Effector CD4-positive, alpha-beta T cell (primary cell): ENCODE measurements at places on chromosomes 3 and 15.

DNA sequence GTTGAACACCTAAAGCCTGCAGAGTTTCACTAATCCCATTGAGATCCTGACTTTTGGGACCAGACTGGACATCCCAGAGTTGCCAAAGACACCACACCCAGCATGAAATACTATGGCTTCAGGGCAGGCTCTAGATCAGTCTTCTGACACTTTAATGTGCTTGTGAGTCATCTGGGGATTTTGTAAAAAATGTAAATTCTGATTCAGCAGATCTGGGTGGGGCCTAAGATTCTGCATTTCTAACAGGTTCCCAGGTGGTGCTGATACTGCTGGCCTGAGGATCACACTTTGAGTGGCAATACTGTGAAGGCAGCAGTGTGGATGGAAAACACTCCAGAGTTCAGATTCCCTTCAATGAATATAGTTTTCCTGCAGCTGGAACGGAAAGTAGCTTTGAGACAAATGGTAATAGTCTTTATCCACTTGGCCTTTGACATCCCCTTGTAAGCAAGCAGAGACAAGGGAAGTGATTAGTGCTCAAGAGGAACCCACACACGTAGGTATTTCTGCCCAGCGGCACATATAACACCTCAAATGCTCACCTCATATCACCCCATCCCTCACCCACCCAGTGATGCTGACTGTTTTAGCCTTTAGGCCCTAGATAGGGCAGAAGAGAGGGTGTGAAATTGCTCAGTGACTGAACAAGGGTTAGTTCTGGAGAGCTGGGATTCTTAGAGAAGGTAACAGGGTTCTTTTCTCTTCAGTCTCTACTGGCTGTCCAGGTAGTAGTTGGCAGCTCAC lies 51.5 kb upstream of the GSK3B start:
- no peak for DNase-seq

DNA sequence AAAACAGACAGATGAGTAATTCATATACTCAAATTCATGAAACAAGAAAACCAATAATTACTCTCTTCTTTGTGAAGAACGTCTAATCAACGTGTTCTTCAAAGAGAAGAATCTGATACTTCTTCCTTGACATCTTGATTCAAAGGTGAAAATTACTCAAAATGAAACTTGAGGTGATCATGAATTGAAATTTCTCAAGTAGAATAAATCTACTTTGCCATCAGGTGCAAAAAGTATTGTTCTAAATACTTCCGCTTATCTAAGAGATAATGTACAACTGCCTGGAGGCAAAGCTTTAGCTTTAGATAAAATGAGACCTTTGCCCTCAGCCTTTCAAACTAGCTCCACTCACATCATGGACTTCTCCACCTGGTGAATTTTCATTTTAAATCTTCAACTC lies 13.9 kb upstream of the XXYLT1 start:
- no peak for DNase-seq

DNA sequence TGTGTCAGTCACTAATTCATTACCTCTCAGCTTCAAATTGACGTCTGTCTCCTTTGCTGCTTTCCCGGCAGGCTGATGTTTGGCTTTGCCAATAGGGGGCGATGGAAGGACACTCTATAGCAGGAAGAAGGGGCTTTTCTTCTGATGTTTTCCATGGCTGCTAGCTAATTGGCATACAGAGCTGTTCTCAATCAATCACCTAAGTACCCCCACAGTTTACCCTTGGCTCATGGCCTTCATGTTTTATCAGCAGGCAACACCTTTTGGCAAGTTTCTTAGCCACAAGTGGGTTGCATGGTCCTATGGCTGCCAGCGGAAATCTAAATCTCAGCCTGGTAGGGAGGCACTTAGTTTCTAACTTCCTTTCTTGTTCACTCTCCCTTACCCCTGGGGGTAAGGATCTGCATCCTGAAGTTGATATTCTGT lies 45.0 kb downstream of the ESYT3 start:
- DNase-seq, result no peak

DNA sequence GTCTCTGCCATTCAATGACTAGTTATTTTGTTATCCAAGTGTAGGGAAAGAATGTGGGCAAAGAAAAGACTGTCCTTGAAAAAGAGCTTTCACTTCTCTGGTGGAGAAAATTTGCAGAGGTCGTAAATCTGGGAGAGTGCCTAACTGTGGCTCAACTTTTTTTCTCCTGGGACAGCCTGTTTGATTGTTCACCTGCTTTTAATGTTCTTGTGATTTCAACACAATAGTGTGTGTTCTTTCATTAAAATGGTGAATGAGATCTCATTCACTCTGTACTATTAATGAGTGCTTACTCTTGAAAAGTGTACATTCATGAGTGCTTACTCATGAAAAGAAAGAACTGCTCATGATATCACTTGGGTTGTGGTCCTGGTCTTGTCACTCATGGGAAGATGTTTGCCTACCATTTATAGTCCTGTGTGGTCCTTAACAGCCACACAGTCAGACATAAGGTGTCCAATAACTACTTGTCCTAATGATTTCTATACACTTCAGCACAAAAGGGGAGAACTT lies 567.3 kb downstream of the GRM7 start:
- DNase-seq, result no peak

DNA sequence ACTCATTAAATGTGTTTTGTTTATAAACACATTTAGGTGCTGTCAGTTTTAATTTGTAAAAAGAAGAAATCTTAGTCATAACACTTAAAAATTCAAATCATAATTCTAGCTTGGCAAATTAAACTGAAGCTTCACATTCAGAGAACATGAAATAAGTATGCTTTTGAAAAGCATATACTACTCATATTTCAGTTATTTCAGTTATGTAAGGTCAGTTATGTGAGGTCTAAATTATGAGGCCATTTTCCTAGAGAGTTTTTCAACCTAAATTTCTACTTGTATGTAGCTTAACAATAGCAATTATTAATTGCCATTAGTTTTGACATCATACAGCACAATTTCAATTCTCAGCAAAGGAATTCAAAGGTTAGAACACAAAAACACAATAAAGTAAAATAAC lies 465.0 kb downstream of the PLOD2 start:
- DNase-seq, result no peak

DNA sequence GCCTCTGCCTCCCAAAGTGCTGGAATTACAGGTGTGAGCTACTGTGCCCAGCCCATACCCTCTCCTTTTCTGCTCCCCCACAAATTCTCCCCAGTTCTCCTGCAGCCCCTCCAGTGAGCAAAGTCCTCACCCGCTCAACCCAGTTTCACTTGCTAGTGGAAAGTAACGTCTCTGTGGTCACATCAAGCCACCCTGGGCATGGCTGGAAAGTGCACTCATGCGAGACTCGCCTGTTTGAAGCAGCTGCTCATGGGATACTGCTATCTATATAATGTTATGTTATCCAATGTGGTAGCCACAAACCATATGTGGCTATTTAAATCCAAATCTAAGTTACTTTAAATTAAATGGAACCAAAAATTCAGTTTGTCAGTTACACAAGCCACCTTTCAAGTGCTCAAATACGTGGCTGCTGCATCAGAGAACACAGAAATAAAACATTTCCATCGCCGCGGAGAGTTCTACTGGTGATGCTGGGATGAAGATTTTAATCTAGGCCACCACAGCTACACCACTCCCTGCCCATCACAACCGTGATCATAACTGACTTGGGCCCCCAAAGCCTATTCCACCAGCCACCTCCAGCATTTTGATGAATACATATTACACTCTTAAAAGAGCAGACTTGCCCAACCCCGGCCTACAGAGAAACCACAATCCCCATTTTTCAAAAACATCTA lies 119.4 kb downstream of the LIPC start:
- DNase-seq, result no peak

DNA sequence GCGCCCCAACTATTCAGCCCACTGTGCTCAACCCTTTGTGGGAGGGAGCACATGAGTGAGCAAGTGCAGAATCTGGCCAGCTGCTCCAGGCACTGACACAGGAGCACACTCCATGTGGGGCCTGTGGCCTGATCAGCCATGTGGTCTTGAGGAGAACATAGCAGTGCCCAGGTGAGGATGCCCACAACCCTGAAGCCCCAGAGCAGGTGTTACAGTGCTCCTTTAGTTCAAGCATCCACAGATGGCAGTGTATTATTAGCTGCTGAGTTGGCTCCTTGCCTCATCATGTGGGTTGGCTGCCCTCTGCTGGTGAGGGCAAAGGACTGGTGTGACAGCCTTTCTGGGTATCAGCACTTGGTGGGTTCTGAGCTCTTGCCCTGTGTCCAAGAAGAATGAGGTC lies 1588.2 kb downstream of the SI start:
- DNase-seq, result no peak

- DNase-seq, result no peak
Observed at GRCh38 chr15:85306946-85307686, 73.3 kb upstream of the AKAP13 start.

- DNase-seq, result no peak
Observed at GRCh38 chr3:28022916-28023315, 218.5 kb upstream of the CMC1 start.

GRCh38 chr3:159775372-159775961 lies 213.2 kb upstream of the IL12A start:
- no peak for DNase-seq

GRCh38 chr3:149282322-149282721 lies 51.1 kb downstream of the TM4SF18 start:
- no peak for DNase-seq

GRCh38 chr3:127853681-127854080 lies 31.4 kb upstream of the MGLL start:
- no peak for DNase-seq

- no peak for DNase-seq
Observed at GRCh38 chr3:189950258-189950657, 170.4 kb downstream of the P3H2 start.

GRCh38 chr15:74636984-74637383 lies 21.3 kb downstream of the CLK3 start:
- DNase-seq, result no peak

DNA sequence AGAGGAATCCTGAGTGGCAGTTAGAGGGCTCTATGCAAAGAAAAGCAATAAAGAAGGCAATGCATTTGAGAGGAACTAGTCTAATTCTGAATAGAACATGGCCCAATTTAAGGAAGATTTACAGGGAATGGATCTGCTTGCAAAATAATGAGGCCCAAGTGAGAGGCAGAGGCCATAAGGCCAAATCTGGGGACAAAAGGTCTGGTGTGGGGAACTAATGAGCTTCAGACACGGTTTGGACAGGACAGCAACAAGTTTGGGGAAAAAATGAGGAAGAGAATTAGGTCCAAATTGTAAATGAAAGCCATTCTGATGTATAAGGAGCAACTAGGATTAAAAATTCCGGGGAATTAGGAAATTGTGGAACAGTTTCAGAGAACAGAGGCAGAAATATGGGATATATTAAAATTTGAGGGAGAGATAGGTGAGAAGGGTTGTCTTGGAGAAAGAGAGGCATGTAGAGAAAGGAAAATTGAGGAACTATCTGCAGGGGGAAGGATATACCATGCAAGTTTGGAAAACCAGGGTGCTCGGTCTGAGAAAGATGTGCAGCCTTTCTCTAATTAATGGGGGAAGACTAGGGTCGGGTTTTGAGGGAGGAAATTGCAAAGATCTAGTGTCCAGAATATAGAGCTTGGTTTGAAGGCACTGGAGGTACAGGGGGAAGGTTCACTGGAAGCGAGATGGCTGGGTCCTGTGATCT lies 73.8 kb downstream of the RBPMS2 start:
- DNase-seq, result no peak

DNA sequence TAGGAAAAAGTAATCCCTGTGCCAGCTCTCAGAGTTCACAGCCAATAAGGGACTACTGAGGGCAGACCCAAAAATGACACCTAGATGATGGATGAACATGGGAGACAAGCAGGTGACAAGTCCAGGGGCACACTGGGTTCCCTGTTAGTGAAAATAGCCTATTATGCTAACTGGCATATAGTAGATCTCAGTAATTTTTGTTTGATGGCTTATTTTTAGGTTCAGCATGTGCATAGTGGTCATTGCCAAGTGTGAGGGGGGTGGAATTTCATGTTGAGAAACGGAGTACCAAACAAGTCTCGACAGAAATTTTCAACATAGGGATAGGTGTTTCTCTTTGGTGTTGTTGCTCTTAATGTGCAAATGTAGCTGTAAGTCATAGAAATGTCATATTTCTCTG lies 6.4 kb upstream of the ITGB5 start:
- DNase-seq, result no peak

GRCh38 chr3:62332017-62332416 lies 41.3 kb downstream of the FEZF2 start:
- DNase-seq, result no peak

DNA sequence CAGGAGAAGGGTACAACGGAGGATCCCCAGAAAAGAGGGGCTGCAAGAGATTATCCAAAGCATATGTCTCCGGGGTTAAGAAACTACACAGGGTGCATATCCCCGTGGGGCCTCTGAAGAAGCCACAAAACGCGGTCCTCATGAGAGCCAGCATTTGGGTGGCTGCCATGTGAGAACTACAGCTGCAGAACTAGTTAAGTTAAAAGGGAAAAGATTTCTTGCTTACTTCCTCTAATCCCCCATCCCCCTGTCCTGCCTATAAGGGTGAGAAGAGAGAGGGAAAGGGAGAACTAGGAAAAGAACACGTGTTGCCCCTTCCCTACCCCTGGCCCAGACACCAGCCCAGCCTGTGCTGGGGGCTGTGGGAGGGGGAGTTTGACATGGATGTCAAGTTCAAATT lies 70.4 kb upstream of the PCSK6 start:
- DNase-seq, result no peak

DNA sequence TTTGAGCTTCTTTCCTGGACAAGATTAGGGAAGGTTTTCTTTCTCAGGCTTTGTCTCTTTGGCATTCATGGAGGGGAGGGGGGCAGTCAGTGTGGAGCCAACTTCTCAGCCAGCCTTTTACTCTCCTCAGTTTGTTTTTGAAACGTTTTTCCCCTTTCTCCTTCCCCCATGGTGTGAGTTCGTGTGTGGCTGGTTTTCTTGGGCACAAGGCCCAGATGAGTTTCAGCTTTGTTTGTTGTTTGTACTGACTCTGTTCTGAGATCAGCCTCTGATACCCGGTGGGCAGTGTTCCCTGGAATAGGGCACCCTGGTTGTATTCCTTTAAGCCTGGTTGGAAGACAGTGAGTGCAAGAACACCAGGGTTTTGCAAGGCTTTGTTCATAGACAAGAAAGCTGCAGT lies 168.2 kb upstream of the RARB start:
- no peak for DNase-seq

- no peak for DNase-seq
Observed at GRCh38 chr3:146967783-146968182, 362.6 kb upstream of the PLSCR5 start.

GRCh38 chr3:101223016-101223415 lies 97.4 kb downstream of the IMPG2 start:
- DNase-seq, result no peak

GRCh38 chr3:137769322-137770065 lies 5.4 kb downstream of the SOX14 start:
- no peak for DNase-seq

DNA sequence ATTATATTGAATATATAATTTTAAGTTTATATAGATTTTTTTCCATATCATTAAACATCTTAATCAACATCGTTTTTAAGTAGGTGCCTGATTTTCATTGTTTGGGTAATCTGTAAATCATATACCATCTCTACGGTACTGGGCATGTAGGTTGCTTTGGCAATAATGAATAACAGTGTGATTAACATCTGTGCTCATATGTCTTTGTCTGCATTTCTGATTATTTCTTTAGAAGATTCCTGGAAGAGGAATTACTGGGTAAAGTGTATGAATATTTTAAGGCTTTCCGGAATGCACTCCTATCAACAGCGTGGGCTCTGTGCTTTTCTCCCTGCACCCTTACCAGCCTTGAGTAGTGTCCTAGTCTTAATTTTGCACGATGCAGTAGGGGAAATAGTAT lies 119.8 kb upstream of the LIPC start:
- no peak for DNase-seq
